ENCODE measurements at places on chromosomes 13 and 19.

DNA sequence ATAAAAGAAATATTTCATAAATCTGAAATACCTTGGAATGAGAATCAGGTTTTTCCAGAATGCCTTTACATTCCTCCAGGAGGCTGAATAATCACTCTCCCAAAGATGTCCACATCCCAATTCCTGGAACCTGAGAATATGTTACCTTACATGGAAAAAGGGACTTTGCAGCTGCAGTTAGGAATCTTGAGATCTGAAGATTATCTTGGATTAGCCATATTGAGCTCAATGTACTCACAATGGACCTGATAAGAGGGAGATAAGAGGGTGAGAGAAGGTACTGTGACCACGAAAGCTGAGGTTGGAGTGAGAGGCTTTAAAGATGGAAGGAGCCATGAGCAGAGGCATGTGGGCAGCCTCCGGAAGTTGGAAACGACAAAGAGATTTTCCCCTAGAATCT lies 36.8 kb upstream of the MBNL2 start:
- DNase-seq, result no peak

DNA sequence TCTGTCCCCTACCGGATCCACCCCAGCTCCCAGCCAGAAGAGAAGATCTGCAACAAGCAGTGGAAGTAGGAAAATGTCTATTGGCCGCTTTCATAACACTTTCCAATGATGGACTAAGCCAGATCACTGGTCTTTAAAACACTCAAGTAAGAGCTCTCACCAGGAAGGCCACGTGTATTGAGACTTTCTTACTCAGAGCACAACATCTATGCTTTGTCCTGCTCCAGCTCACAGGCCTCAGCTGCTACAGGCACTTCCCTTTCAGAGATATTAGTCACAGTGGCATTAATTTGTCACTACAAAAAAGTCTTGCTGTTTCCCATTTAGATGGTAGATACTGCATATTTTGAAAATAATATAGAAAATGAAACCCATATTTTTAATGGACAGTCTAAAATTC lies 164.2 kb downstream of the ABCC4 start:
- DNase-seq, result peak; percentile 53

DNA sequence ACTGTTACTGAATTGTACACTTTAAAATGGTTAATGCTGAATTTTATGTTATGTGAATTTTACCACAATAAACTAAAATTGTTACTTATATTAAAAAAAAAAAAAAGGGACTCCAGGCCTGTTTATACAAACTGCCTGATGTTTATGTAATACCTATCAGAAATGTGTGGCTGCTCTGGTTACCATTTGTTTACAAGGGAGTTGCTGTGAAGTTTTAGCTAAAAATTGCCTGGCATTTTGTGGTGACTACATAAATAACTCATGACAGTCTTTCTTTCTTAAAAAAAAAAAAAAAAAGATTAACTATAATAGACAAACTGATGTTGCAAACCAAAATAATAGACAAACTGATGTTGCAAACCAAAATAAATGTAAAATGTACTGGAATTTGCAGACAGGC lies 71.8 kb downstream of the CDADC1 start:
- no peak for DNase-seq

GRCh38 chr13:30870049-30870884 lies 35.8 kb upstream of the MEDAG start:
- DNase-seq, result peak; percentile 85

- peak; percentile 32 for DNase-seq
Measured at GRCh38 chr13:108267347-108267746, 2.2 kb upstream of the TNFSF13B start.

GRCh38 chr19:1970003-1970805 lies 29.2 kb downstream of the CSNK1G2 start:
- no peak for DNase-seq

- no peak for DNase-seq
Measured at GRCh38 chr13:40379794-40380578, 286.5 kb downstream of the FOXO1 start.

DNA sequence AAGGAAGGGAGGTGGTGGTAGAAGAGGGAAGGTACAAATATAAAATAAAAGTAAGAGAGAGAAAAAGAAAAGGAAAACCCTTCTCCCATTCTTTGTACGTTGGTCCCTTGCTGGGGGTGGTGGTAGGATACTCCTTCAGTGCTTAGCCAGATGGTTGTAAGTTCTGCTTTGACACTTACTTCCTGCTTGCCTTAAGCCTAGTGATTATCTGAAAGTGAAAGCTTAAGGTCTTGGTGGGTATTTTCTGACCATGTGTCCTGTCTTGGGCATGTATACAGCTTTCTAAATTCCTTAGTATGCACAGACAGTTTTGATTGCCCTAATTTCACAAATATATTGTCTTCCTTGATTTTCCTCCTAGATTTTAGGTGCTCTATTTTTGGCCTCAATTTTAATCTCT lies 314.8 kb downstream of the PCDH17 start:
- DNase-seq, result no peak

- DNase-seq, result no peak
Measured at GRCh38 chr19:39995794-39996193, 1.1 kb upstream of the ZNF546 start.

DNA sequence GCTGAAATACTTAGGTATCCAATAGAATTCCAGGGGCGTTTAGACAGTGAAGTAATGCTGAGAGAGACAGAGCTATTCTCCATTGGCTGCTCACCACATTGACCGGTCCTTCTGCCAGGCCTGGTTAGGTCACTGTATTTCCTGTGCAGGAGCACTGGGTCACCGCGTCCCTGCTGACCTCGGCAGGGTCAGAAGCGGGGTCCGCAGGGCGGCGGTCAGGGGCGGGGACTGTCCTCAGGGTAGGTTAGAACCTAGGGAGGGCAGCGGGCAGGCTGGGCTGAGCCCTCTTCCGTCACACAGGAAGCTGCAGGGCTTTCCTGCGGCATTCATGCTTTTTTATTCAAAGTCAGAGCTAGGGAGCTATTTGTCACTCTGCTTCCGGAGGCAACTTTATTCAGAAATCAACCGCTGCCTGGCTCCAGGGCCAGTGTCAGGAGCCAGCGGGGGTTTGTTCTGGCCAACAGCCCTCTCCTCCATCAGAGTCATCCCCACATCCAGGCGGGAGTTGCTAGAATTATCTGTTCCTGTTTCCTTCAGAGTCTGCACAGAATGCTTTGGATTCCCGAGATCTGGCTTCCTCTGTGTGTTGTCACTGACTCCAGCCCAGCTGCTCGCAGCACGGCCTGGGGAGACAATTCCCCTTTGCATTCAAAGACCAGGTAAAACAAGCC lies 81.2 kb upstream of the WASF3 start:
- peak; percentile 28 for DNase-seq

GRCh38 chr19:47544476-47544875 lies 28.5 kb downstream of the ZNF541 start:
- no peak for DNase-seq

- DNase-seq, result no peak
Measured at GRCh38 chr13:27411341-27411740, 13.1 kb upstream of the GTF3A start.

- DNase-seq, result no peak
Measured at GRCh38 chr19:30070968-30071632, 129.1 kb downstream of the URI1 start.

- DNase-seq, result peak; percentile 21
Measured at GRCh38 chr13:33526718-33527117, 241.2 kb upstream of the STARD13 start.

DNA sequence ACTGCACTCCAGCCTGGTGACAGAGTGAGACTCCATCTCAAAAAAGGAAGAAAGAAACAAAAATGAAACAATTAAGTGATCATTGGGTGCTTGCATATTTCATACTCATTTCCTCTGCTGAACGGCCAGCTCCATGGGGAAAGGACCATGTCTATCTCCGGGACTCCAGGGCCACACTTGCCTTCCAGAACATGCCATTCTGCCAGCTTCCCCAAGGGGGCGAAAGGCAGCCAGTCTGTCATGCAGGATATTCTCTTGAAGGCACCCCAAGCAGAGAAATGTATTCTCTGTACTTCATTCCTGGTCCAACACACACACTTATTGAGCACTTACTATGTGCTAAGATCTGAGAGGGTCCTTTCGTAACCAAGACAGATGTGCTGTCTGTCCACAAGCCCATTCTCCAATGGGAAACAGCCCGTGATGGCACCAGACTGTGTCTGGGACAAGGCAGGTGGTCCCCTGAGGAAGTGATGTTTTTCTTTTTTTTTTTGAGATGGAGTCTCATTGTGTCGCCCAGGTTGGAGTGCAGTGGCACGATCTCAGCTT lies 10.2 kb upstream of the CARM1 start:
- peak; percentile 66 for DNase-seq

DNA sequence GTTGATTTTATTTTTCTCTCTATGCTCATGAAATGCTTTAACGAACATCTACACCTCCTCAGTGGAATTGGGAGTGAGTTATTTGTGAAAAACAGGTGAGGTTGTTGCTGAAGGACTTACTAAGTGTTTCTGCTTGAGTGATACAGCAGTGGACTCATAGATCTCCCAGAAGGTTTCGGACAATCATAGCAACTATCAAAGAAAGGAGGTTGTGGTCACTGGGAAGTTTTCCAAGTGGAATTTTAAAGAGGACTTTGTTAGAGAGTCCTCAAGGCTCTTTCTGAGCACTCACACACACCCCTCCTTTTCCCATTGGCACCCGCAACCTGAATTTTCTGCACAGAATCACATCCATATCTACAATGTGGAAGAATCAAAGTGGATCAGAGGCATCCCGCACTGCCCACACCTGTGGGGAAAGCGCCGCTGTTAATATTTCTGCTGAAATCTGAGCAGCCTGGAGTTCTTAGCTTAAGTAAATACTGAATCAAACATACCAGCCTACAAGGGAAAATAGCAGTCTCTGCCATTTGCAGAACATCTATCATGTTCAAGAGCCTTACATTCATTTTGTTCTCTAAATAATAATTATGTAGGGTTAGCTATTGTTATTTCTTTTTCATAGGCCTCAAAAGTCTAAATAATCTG lies 719.4 kb downstream of the DIAPH3 start:
- DNase-seq, result no peak

DNA sequence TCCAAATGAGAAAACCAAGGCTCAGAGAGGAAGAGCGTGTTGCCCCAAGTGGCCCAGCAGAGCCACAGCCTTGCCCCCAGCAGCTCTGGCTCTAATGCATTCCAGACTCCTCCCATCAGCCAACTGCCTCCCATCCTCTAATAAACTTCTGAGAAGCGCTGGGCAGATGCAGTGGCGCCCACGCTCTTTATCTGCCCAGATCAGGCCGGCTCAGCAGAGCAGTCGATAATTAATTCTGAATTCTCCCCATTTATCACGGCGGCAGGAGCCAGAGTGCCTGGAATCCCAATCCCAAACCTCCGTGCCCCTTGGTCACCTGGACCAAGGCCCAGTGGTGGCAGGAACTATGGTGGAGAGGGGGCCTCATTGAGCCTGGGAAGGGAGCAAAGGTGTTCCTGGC lies 13.9 kb downstream of the TINCR start:
- DNase-seq, result no peak

DNA sequence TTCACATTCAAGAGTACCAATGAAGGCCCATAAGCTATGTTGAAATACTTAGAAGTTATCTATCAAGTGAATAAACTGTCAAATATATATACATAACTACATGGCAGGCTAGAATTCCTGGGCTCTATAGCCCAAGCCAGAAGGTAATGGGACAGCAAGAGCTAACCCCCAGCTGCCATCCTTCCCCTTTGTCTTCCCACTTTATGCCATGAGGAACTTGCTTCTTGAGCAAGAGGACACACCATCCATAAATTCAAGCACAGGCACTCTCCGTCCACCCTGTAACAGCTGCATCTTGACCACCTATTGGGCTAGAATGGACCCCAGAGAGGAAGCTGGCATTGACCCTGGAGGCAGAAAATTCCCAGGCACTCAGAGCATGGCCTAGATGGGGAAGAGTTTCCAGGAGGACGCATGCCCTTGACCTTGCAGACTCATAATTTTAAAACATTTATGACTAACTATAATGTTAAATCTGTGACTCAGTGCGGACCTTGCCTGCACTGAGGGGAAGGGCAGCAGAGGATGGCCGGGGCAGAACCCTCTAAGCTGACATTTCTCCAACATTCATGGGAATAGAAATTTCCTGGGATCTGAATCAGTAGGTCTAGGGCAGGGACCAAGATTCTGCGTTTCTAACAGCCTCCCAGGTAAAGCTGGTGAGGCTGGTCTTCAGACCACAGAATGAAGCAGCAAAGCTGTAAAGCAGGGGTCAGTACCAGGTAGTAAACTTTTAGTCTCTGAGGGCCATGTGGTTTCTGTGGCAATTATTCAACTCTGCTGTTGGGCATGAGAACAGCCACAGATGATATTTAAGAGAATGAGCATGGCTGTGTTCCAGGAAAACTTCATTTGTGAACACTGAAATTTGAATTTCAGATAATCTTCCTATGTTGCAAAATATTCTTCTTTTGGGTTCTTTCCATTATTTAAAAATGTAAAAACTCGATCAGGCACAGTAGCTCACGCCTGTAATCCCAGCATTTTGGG lies 71.4 kb upstream of the CLDN10 start:
- peak; percentile 70 for DNase-seq

GRCh38 chr13:44668688-44669087 lies 92.6 kb upstream of the TSC22D1 start:
- DNase-seq, result no peak

- DNase-seq, result no peak
Measured at GRCh38 chr13:48121733-48122132, 26.8 kb upstream of the MED4 start.

DNA sequence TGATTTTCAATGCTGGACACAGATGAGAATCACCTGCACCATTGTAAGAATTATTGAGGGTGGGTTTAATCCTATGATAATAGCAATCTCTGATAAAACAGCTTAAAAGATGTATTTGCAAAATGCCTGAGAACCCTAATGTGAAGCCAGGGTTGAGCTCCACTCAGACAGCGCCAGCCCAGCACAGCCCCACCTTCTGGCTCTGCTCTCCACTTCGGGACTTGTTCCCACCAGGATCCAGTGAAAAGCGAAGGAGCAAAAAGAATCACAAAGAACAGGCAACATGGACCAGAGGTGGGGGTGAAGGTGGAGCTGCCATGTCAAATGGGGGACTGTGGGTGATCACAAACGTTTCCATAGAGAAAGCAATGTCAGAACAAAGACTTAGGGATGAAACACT lies 18.6 kb upstream of the ZNF816 start:
- DNase-seq, result no peak

GRCh38 chr13:31895691-31896090 lies 135.9 kb upstream of the FRY start:
- DNase-seq, result no peak

DNA sequence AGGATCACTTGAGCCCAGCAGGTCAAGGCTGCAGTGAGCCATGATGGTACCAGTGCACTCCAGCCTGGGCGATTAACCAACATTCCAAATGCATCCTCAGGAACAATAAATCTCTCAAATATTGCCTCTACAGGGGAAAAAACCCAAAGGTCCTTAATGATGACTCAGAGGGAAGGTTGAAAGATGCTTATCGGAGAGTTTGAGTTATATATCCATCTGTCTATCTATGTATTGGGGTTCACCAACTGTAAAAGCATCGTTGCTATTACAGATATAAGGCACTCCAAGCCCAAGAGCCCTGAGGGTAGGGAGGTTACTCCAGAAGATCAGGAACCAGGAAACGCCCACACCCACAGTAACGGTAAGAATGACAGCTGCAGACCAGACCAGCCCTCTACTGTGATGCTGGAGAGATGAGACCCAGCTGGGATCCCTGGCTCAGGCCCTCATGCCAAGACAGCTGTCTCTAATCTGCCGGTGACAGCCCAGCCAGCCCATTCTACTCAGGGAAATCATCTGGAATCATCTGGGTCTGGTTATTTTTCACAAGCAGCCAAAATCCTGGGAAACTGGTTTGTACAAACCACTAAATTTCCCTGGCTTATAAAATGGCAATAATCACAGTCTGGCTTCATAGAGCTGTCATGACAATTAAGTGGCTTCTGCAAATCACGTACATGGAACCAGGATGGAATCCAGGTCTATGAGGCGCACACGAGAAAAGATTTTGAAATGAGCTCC lies 23.8 kb downstream of the TEX101 start:
- peak; percentile 54 for DNase-seq

- no peak for DNase-seq
Measured at GRCh38 chr13:49731766-49732165, 40.5 kb upstream of the EBPL start.
